ENCODE measurements at places on chromosomes 2 and 18.

DNA sequence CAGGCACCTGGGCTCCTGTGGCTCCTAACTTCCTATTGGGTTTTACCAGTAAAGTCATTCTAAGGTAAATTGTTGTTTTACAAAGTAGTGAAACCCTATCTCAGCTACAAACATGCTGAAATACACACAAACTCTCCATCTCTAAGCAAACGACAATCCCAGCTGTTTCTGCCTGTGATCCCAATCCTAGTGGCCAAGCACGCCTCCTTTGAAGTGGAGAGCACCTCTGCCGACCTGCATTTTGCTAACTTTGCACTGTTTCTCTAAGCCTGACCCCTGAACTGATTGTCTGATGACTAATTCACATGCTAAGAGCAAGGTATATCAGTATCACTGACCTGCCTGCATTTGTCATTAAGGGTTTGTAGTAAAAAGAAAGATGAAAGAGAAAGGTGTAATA, 124.3 kb downstream of the PAX3 start:
- DNase-seq = no peak

GRCh38 chr2:1788478-1788959, 44.2 kb upstream of the PXDN start:
- no peak for DNase-seq

DNA sequence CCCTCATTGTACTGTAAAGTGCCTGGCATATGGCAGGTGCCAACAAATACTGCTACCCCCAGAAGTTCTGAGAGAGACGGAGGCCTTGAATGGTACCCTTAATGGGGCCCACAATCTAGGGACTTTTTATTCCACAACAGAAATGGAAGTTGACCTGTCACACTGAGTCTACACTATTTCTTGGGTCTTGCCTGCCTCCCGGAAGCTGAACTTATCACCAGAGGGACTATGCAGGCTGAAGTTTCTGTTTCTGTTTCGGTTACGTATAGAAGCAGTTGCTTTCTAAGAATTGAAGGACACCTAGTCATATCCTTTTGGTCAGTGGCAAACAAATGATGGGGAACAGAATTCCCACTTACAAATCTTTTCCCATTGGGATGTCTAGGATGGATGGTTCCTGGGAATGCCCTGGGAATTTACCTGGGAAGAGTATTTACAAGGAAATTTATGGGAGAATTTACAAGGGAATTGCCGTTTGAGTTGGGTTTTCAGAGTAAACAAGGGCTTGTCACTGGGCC, 74.2 kb downstream of the HS1BP3 start:
- DNase-seq = no peak

- no peak for DNase-seq
These were observed 8.2 kb downstream of the PLCD4 start for GRCh38 chr2:218615868-218616315.

DNA sequence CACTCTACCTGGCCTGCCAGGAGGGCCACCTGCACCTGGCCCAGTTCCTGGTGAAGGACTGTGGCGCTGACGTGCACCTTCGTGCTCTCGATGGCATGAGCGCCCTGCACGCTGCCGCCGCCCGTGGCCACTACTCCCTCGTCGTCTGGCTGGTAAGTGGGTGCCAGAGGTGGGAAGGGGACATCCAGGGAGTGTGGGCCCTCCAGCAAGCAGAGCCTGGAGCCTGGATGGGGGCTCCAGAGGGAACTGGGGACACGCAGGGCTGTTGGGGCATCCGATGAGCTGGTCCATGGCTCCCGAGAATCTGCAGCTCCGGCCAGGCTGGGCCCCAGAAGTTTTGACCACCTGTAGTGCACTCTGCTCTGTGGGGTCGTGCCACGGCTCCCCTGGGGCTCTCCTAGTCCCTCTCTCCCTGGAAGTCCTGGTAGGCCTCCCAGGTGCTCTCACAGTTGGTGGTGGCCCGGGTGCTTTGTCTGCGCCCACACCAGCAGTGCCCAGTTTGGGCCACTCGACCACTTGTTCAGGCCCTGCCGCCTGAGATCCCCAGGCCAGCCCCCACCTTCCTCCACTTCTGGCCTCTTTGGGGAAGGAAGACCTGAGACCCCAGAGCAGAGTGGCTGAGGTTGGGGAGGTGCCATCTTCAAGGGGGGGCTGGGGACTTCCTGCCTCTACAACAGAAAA, 4.7 kb downstream of the ESPNL start:
- DNase-seq = no peak

DNA sequence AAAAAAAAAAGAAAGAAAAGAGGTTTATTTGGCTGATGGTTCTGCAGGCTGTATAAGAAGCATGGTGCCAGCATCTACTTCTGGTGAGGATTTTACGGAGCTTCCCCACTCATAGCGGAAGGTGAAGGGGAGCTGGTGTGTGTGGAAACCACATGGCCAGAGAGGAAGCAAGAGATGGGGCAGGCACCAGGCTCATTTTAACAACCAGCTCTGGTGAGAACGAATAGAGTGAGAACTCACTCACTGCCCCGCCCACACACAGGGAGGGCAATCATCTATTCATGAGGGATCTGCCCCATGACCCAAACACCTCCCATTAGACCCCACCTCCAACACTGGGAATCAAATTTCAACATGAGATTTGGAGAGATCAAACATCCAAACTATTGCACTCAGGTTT, 68.5 kb downstream of the MOGAT1 start:
- DNase-seq = no peak

GRCh38 chr2:128535953-128536352, 217.3 kb upstream of the HS6ST1 start:
- DNase-seq = no peak

- no peak for DNase-seq
These were observed 162.1 kb upstream of the ZNF516 start for GRCh38 chr18:76656925-76657827.

GRCh38 chr18:6668836-6669235, 60.7 kb upstream of the ARHGAP28 start:
- no peak for DNase-seq

DNA sequence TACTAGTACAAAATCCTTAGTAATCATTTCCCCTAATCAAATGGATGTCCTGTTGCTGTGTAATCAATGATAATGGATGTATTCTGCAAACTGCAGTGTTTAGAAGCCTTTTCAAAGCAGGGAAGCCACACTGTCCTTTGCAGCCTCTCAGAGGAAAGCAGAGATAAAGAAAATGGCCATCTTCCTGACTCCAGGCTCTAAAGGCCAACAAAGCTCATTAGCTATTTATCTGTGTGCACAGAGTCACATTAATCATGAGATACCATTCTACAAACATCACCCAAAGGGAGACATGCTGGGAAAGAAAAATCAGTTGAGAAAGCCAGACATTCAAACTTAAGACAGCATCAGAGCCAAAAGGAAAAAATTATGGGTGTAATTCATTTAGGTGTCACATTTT, 165.0 kb downstream of the RAD51AP2 start:
- no peak for DNase-seq

DNA sequence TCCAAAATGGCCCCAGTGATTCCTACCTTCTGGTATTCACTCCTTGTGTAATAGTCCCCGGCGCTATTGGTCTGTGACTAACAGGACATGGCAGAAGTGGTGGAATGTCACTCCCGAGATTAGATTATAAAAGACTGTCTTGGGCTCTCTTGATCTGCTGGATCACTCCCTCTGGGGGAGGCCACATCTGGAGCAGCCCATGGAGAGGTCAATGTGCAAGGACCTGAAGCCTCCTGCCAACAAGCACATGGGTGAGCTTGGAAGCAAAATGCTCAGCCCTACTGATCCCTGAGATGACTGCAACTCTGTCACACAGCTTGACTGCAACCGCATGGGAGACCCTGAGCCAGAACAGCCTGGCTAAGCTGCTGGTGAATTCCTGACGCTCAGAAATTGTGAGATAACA, 94.3 kb upstream of the GLI2 start:
- no peak for DNase-seq

- no peak for DNase-seq
These were observed 996.2 kb upstream of the FANCL start for GRCh38 chr2:59237311-59237710.

GRCh38 chr18:46360866-46361265, 256.7 kb downstream of the HAUS1 start:
- no peak for DNase-seq

GRCh38 chr18:46171331-46171730, 67.1 kb downstream of the HAUS1 start:
- DNase-seq = no peak

GRCh38 chr2:40123746-40124145, 328.1 kb downstream of the SLC8A1 start:
- no peak for DNase-seq

DNA sequence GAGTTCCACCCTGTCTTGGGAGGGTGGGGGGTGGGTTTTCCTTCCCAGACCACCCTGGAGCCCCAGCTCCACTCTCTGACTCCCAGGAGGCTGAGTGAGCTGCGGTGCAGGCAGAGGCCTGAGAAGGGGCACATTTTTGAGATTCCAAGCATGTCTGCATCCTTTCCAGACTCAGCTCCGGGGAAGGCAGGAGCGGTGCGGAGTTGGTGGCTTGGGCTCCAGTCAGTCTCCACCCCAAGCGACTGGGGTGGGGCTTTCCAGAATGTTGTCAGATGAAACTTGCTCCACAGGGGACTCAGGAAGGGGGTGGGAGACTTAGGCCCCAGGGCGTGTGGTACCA, 44.2 kb upstream of the HS6ST1 start:
- DNase-seq = no peak

DNA sequence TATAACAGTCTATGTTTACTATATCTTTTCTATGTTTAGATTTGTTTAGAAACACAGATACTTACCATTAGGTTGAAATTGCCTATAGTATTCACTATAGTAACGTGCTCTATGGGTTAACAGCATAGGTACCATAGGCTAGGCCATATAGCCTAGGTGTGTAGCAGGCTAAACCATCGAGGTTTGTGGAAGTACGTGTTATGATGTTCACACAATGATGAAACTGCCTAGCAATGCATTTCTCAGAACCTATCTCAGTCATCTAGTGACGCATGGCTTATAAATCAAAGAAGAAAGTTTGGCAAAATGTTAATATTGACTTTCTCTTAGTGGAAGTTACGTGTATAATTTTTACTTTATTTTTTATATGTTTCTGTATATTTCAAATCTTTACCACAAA, 466.2 kb upstream of the NRP2 start:
- DNase-seq = no peak

- DNase-seq = no peak
These were observed 280.7 kb upstream of the VWC2L start for GRCh38 chr2:214130114-214130513.

DNA sequence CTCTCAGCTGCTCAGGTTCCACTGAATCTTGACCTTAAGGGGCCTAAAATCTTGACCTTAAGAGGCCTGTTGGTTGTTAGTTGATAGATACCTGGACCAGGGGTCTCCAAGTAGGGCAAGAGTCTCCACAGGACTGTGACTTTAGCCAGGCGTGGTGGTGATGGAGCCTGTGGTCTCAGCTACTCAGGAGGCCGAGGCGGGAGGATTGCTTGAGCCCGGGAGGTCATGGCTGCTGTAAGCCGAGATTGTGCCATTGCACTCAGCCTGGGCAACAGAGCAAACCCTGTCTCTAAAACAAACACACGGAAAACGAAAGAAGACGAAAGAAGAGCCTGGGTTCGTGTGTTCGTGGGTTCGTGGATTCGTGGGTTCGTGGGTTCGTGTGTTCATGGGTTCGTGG, 120.2 kb upstream of the CTDP1 start:
- DNase-seq = no peak

All from keratinocyte (primary cell).